Mesothelial cell of epicardium (in vitro differentiated cells): ENCODE measurements at places on chromosomes 2 and 18.
A peak's percentile ranks its signal among the peaks of the same experiment; 100 is the strongest.

- H3K4me3 ChIP-seq, result no peak overlapping the region
- H3K36me3 ChIP-seq, result peaks cover 58% of the 10 kb centered on the region
- DNase-seq, result no peak
- H3K27ac ChIP-seq, result peak overlapping the region; percentile 91
Measured at GRCh38 chr2:69242651-69243051, 144.4 kb downstream of the GFPT1 start.

DNA sequence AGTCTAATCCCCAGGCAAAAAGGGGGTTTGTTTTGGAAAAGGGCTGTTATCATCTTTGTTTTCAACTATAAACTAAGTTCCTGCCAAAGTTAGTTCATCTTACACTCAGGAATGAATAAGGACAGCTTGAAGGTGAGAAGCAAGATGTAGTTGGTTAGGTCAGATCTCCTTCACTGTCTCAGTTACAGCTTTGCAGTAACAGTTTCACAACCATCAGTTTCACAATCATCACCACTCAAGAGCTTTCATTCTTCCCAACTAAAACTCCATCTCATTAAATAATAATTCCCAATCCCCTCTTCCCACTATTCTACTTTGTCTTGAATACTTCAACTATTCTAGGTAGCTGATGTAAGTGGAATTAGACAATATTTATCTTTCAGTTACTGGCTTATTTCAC, 200.9 kb downstream of the NYAP2 start:
- no peak for DNase-seq
- H3K27ac ChIP-seq, result no peak overlapping the region
- H3K27me3 ChIP-seq, result no peaks in the 10 kb centered on the region
- H3K4me1 ChIP-seq, result peaks cover 3% of the 10 kb centered on the region

DNA sequence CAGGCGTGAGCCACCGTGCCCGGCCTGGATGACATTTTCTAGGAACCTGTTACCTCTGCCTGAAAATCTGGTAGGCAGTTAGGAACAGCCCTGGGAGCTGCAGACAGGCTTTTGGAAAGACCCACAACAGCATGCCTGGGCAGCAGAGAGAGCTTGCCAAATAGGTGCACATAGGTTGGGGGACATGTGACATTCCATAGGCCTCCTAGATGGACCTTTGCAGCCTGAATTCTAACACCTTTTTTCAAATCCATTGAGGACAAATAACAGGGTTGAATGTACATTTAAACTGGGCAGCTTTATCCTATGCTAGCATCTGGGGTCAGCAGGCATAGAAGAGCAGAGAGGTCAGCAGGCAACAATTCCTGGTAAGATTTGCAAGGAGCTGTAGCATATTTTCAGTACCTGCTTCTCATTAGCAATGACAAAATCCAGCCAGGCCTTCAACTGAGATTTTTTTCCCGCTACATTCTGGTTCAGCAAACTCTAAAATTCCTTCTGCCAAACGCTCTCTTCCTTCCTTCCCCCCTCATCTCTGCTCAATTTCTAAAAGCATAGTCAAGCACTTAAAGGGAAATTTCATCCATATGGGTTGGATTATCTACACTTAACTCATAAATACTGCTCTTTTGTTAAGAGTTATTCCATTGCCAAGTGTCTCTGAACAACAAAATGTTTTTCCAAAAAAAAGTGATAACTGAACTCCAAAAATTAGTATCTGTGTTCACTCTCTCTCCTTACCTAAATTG, 75.2 kb downstream of the SOWAHC start:
- peak overlapping the region; percentile 25 for H3K27ac ChIP-seq
- no peaks in the 10 kb centered on the region for H3K27me3 ChIP-seq
- H3K4me1 ChIP-seq, result peaks cover 66% of the 10 kb centered on the region
- H3K4me3 ChIP-seq, result no peak overlapping the region
- no peak for DNase-seq
- H3K36me3 ChIP-seq, result no peaks in the 10 kb centered on the region

DNA sequence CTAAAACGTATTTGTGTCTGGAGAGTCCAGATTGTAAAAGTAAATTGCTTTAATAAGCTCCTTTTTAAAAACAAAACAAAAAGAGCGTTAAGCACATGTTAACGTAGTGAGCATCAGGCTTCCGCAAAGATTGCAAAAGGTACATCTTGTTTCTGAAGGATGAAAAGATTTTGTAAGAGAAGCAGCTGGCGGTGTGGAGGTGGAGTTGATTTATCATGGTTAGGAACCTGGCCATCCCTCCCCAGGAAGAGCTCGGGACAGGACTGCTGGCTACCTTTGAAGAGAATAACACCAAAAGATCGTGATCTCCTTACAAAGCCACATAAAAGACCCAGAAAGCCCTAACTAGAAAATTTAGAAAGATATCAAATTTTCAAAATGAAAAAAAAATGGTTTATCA, 132.2 kb downstream of the DNER start:
- H3K4me3 ChIP-seq, result no peak overlapping the region
- H3K4me1 ChIP-seq, result peaks cover 5% of the 10 kb centered on the region
- H3K27me3 ChIP-seq, result peaks cover 52% of the 10 kb centered on the region
- no peaks in the 10 kb centered on the region for H3K36me3 ChIP-seq
- H3K27ac ChIP-seq, result no peak overlapping the region
- DNase-seq, result no peak

GRCh38 chr18:36522509-36522908, 225.0 kb downstream of the FHOD3 start:
- H3K27ac ChIP-seq, result no peak overlapping the region
- no peaks in the 10 kb centered on the region for H3K27me3 ChIP-seq
- no peaks in the 10 kb centered on the region for H3K36me3 ChIP-seq
- no peak for DNase-seq

GRCh38 chr18:59266459-59266858, 6.8 kb downstream of the RAX start:
- peaks cover 97% of the 10 kb centered on the region for H3K27me3 ChIP-seq
- no peak for DNase-seq
